ENCODE measurements at places on chromosomes 5 and 9. TPM values are rescaled to one million over a fixed set of nuclear protein-coding genes. Genes with fewer than 3 reads are reported as not detected.

Gene ANKRD18A
- total RNA-seq, result 0.36 TPM

Gene ANXA2R
- total RNA-seq, result 1.9 TPM

Gene BSPRY
- 3.4 TPM for total RNA-seq

Gene SLC12A7
- 33.6 TPM for total RNA-seq

Gene CATSPER3
- total RNA-seq, result 1.1 TPM

All from mesothelial cell of epicardium (in vitro differentiated cells).